Activated CD4-positive, CD25-positive, alpha-beta regulatory T cell treated with anti-CD3 and anti-CD28 coated beads, Interleukin-2, amount 50 U/mL, for 72 hours (primary cell): ENCODE measurements at places on chromosomes 12 and 14.

DNA sequence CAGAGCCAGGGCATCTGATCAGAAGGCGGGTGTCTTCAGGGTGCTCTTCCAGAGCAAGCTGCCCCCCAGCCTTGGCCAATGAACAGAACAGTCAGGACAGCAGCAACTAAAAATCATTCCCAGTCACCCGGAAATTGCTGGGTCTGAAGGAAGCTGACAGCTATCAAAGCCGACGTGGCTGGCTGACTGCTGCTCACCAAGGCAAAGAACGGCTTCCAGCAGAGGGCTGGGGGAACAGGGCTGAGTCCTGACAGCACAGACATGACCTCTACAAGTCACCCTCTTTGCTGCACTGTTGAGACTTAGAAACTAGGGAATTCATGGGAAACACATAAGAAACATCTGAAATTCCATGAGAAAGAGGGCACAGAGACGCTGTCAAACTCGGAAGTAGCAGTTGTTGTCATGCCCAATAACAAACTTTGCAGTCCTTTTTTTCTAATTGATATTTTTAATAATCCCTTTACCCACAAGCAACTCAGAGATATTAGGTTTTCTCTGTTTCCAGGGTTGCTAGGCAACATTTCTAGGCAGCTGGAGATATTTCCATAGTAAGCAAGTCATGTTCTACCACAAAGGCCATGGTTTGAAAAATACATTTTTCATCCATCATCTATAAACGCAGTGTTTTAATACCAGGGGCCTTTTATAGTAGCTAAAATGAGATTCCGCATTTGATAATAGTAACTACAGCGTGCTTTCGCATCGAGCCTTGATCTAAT, 365.2 kb downstream of the SEC23A start:
- no peak for DNase-seq

DNA sequence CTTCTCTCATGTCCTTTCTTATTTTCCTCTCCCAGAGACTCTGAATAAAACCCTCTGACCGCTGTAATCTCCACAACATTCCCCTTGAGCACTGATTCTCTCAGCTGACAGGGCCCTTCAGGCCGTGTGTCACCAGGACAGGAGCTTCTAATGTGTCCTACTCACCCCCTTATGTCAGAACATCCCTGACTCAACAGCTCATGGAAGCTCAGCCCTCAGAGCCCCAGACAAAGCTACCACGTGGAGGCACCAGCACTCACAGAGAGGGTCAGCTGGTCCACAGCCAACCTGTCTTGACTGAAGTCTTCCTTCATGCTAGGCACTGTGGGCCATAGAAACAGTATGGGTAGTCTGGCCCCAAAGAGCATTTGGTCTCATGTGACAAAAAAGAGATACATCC, 49.8 kb downstream of the SMUG1 start:
- DNase-seq, result no peak

DNA sequence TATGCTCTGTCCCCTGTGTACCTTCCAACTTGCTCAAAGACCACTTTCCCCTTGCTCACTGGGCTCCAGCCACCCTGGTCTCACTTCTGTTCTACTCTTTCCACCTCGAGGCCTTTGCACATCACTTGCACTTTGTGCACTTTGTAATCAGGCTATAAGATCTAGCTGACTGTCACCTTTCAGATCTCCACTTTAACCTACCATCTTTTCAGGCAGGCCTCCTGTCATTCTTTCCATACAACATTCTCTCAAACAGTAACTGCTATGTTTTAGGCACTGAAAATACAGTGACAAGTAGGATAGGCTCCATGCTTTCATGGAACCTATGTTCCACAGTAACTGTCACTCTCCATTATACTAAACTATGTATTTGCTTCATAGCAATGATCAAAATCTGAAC, 14.0 kb downstream of the CPM start:
- DNase-seq, result no peak

DNA sequence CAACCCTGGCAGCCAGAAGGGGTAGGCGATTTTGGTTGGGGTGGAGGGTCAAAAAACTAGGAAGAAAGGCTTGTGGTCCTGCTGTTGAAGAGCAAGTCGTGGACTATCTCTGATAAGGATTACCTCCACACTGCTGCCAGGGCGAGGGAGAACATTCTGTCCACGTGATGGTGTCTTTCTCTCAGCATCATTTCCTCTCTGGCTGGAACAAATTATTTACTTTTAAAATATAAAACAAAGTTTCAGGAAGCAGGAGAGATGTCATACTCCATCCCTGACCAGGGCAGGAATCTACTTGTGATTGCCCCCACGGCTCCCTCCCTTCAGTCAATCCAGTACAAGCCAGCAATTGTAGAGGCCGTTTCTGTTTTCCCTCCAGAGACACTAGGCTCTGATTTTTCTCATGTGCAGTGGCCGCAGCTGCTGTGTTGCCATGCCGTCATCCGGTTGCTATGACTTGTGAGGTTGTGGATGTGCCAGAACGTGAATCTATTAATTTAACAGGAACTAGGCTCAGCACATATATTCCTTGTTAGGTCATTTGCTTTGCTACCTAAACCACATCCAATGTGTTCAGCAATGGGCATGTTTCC, 61.5 kb upstream of the PTGR2 start:
- DNase-seq, result no peak

DNA sequence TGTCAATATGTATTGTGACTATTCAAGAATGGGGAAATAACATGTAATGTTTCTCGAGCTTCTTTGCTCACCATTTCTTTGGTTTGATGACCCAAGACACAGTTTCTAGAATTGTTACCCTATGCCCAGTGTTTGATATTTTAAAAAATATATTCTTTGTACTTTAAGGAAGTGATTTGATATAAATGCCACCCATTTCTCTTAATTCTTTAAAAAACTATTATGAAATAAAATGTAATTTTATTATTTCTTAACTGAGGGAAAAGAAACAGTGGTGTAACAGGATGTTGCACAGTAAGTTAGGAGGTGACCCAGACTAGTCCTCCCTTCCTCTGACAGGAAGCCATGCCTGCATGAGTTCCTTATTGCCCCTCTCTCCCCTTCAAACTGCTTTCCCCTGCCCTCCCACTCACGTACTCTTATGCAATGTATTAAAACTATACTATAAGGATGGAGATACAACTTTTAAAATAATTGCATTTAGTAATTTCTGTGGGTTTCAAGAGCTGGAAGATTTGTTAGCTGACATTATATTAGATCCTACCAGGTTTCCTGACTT, 279.4 kb downstream of the TMTC2 start:
- DNase-seq, result no peak

GRCh38 chr12:56695327-56696101, 7.4 kb upstream of the PTGES3 start:
- no peak for DNase-seq

- DNase-seq, result no peak
Observed at GRCh38 chr14:44081146-44081545, 425.9 kb downstream of the FSCB start.
